Sciatic nerve (tissue), 2 donors: ENCODE measurements at places on chromosomes 1 and 21. TPM values are rescaled to one million over a fixed set of nuclear protein-coding genes. Genes with fewer than 3 reads are reported as not detected.

The CD52 gene
- total RNA-seq = 13.2 TPM

- no peak for DNase-seq
Observed at GRCh38 chr1:8165595-8166360, 139.7 kb upstream of the ERRFI1 start.

DNA sequence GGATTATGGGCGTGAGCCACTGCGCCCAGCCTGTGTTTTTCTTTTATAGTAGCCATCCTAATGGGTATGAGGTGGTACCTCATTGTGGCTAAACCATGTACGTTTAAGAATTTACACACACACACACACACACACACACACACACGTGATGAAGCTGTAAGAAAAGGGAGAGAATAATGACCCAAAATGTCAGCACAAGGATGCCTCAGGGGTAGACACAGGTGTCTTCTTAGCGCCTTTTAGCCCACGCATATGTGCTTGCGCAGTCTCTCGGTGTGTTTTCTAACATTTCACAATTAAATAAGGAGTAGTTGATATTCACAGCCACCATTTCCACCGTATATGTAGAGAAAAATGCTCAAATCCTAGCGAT is 782 bp upstream of the PFKL start:
- no peak for DNase-seq

The NR0B2 gene
- total RNA-seq = not detected

DNA sequence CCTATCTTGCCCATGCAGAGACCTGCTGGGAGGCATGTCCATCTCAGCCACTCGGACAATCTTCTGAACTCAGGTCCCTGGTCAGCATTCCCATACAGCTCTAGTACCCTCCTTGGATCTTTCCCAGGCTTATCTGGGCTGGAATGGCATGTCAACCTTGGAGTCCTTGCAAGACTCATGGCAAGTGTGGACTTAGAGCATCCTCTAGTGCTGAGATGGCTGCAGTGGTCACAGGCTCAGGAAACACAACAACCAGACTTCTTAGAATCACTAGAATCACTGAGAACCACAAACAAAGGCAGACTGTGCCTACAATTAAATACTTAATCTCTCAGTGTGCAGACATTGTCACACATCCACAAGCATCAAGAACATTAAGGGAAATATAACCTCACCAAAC is 73.1 kb upstream of the TSHB start:
- no peak for DNase-seq

DNA sequence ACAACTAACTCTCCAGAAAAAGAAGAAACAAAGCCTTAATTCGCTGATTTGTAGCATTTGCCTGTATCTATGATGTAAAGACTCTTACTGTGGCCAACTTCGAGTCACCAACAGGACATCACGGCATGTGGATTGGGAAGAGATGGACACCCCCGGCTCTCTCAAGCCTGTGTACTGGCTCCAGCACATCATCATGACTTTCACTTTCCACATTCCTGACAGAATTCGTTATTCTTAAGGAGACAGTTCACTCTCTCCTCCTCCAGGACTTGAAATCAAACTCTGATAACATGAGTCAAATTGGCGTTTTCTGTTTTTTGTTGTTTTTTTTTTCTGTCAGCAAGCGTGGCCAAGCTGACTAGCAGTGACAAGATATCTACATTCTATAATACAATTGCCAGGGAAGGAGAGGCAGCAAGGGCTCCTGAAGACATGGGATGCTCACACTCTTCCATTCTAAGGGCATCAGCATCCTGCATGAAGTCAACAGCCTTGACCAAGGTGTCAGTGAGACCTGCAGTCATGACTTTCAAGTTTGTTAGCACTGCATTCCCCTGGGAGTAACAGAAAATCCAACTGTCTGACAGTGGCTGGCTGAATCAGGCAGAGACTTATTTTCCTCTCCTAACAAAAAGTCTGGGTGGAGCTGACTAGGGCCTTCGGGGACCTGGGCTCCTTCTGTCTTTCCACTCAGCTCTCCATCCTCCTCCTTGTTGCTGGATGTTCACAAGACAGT is 13.3 kb upstream of the TRAF3IP3 start:
- no peak for DNase-seq

The CHI3L1 gene
- total RNA-seq = 37.0 TPM

- DNase-seq = no peak
Observed at GRCh38 chr1:175209493-175209921, 16.9 kb upstream of the KIAA0040 start.

The UMODL1 gene
- not detected for total RNA-seq

GRCh38 chr1:5598824-5599395 is 393.3 kb downstream of the NPHP4 start:
- no peak for DNase-seq

DNA sequence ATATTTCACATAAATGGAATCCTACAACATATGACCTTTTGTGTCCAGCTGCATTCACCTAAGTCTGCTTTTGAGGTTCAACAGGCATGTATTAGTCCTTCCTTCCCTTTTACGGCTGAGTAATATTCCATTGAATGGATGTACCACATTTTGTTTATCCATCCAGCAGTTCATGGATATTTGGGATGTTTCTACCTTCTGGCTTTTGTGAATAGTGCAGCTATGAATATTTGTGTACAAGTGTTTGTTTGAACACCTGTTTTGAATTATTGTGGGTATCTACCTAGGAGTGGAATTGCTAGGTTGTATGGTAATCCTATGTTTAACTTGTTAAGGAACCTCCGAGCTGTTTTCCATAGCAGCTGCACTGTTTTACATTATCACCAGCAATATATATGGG is 62.3 kb upstream of the DESI2 start:
- no peak for DNase-seq

DNA sequence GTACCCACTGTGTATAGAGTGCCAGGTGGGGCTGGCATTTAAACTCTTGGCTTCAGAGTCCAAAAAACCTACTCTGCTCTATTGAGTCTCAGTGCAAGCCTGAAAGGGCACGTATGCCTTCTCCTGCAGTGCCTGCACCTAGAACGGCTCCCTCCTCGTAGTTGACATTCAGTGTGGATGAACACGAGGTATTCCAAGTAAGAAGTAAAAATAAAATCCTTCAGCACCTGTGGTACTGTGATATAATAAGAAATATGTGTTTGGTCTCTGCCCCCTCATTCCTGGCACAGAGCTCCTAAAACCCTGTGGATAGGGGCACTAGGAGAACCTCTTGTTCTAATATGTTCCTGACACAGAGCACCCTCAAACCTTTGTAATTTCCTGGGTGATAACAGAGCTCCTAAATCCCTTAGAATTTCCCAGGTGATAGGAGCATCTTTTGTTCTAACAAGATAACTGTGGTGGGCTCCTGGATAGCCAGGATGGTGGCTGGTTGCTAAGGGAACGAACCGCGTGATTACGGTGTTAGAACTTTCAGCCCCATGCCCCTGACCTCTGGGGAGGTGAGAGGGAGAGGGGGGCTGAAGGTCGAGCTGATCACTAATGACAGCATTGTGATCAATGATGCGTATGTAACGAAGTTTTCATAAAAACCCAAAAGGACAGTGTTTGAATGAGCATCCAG is 16.8 kb downstream of the UCK2 start:
- DNase-seq = no peak

GRCh38 chr1:95094923-95095322 is 22.2 kb upstream of the ALG14 start:
- DNase-seq = no peak

The IPO9 gene
- total RNA-seq = 33.0 TPM

- DNase-seq = no peak
Observed at GRCh38 chr21:29670228-29670627, 269.6 kb downstream of the GRIK1 start.

DNA sequence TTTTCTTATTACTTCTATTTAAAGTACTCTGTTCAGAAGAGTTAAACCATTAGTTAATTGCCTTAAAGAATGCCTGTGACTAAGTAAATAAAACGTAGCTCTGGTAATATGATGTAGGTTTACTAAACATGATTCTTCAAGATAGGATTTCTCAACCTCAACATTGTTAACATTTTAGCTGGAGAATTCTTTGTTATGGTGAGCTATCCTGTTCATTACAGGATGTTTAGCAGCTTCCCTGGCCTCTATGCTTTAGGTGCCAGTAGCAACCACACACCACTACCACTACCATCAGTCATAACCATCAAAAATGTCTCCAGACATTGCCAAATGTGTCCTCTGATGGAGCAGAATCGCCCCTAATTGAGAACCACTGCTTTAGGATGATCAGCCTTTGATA is 10.7 kb downstream of the RPF1 start:
- no peak for DNase-seq

The C1orf185 gene
- total RNA-seq = not detected

DNA sequence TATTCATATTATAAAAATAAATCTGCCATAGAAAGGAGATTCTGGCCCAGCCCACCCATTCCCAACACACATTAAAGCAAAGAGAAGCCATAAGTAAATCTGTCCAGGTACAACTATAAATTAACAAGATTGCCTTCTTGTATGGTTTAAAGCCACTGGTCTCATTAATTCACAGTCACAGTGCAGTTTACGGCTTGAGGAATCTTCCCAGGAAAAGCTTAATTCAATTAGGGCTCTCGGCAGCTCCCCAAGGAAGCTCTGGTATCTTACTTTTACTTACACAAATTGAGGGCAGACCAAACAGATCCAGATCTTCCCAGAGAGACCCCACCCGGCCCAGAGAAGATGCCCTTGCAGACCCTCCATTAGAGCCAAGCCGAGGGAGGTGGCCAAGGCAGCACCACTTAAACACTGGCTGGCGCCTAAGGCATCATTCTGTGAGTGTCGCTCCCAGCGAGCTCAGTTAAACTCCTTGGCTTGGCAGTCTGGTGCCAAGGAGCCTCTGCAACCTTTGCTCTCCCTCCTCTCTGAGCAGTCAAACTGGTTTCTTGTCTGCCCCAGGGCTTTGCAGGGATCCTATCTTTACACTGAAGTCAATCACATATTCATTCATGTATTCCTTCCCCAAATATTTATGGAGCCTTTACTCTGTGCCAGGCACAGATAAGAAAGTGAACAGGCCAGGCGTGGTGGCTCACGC is 10.7 kb downstream of the SLC9A1 start:
- DNase-seq = no peak

DNA sequence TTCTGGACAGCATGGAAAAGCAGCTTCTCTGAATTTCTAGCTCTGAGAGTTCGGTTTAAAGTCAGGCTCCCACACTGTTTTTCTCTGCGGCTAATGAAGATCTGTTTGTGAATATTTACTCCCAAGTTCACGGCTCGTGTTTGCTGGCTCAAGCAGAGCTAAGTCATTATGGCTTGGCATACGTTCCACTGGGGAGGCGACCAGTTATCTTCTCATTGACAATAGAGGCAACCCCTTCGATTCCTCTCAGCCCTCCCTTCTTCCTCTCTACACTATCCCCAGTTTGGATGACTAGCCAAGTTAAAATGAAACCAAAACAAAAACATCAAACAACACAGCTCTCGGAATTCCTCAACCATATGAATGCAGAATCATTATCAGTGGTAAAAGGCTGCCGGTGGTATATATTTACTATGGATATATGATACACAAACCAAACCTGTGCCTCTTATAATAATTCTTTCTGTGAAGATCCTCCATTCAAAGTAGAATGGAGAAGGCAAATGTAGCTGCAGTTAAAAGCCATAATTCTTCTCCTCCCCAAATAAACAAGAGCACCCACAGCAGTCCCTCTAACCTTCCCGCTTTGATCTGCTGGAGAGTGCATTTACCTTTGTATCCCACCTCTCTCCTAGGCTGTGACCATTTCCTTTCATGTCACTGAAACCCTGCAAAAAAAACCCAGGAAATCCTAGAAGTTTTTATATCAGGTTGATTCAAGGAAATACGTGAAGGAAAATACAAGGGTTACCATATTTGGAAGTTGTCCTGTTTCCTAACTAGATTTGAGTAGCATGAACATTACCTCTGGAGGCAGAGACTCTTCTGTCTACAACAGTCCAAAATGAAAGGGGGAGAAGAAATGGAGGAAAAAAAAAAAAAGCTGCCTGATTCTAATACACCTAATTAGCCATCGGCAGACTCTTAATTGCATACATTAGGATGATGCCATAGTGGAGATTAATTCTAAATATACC is 108.3 kb upstream of the USH2A start:
- DNase-seq = no peak

The EPHA8 gene
- not detected for total RNA-seq

- no peak for DNase-seq
Observed at GRCh38 chr1:159959451-159959850, 5.4 kb upstream of the SLAMF9 start.

The LRRC53 gene
- not detected for total RNA-seq

- DNase-seq = no peak
Observed at GRCh38 chr1:116544588-116545358, 26.1 kb downstream of the CD58 start.

- no peak for DNase-seq
Observed at GRCh38 chr1:61670445-61670844, 54.5 kb downstream of the TM2D1 start.

DNA sequence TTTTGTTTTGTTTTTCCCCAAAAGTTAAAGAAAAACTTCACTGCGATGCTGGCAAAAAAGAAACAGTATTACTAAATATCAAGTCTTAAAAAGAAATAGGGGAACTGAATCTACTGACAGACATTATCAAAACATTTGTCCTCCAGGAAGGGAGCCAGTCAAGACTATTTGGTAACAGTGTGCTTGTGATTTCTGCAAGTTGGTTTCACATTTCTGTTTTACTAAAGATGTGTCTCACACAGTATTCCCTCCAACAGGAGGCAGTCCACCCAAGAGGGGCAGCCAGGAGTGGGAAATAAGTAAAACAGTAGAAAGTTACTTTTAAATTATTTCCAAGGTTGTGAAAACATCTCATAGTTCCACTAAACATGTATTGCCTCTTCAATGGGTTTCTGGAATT is 74.4 kb upstream of the SDC3 start:
- DNase-seq = no peak

GRCh38 chr1:156522443-156522970 is 21.9 kb upstream of the MEF2D start:
- DNase-seq = no peak

The DPH2 gene
- total RNA-seq = 12.0 TPM

DNA sequence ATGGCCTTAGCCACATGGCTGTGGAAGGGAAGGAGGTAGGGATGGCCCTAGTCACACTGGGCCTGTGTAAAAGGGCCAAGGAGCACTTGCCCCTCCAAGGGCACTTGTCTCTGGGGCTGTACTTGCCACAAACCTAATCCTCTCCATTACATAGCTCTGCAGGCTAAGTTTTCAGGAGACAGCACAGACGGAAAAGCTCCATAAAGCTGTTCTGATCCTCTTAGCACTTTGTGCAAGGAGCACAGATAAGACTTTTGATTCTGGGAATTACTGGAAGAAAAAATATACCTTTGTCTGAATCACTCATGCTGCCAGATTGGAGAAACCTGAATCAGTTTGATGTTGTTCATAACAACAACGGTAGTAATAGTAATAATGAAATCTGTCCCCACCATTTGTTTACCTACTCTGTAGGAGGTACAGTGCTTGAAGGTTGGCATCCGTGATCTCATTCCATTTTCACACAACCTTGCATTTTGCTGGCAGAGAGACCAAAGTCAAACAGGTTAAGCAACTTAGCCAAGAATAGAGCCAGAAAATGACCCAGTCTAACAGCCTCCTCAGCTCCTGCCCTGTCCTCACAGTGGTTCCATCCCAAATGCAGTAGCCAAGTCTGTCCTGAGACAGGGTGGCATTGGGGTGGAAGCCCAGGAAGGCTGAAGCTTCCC is 207.1 kb downstream of the ROR1 start:
- no peak for DNase-seq

- DNase-seq = no peak
Observed at GRCh38 chr1:51650198-51650597, 33.3 kb downstream of the OSBPL9 start.

The CCSAP gene
- total RNA-seq = 9.2 TPM
